Brain (organoid and tissue), 16 donors: ENCODE measurements at places on chromosomes 7 and 10.

DNA sequence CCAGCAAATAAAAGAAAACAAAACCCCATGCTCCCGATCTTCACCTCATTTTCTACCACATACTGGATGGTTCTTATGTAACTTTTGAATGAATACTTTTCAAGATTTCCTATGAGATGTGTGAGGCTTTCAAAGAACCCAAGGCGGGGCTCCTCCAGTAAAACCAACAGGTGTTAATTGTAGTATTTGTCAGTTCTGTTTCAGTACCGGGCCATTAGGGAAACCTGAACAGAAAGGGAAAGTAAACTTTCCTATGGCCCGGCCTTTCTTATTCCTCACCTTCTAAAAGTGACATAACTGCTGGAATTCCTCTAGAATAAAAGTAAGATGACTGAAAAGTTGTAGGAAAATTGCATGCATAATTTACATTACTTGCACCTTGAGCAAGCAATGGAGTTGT lies 672.9 kb downstream of the MAGI2 start:
- no peak for DNase-seq

DNA sequence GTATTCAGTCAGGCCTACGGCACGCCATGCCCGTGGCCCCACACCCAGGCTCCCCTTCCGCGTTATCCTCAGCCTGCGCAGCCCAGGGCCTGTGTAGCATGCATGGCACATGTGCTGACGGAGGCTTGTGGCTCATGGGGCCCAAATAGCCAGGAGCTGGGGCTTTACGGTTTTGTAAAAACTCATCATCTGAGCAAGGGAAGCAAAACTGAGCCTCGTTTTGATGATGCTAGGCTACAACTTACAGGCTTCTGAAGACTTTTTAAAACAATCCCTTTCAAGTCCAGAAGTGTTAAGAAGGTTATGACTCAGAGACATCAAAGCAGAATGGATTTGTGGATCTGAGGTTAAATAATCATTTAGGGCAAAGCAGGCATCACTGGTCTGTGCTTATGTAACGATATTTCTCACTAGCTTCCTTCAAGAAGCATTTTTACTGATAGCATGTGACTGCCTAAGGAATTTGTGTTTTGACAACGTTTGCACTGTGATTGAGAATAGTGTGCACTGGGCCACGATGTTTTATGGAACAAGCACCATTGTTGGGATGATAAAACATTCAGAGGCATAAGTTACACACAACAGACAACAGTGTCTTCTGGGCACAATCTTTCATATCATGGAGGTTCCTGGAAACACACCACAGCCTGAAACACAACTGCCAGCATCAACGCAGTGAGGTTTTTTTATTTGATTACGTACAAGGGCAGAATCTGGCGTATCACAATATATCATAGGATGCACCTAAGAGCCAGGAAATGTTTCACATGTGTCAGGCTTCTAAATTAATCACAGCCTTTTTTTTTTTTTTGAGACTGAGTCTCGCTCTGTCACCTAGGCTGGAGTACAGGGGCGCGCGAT lies 274.3 kb downstream of the CCDC3 start:
- no peak for DNase-seq

- DNase-seq, result no peak
Measured at GRCh38 chr10:6023661-6024333, 38.4 kb downstream of the IL2RA start.

GRCh38 chr7:130917669-130918128 lies 183.7 kb upstream of the KLF14 start:
- DNase-seq, result no peak

DNA sequence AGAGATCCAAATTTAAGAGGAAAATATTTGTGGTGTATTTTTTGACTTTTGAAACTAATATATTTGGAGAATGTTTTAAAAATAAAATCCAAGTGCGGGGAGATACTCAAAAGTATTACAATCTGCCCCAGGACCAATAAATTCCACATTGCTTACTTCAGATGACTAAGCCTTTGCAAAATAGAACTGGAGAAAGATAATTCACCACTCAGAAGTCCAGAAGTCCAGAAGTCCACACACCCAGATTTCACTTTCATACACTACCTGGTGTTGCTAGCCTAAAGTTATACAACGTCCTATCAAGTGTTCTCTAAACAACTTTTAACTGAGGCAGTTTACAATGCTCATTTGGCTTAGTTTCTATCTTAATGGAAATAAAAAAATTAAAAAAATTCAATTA lies 487.0 kb upstream of the SEMA3D start:
- DNase-seq, result no peak

DNA sequence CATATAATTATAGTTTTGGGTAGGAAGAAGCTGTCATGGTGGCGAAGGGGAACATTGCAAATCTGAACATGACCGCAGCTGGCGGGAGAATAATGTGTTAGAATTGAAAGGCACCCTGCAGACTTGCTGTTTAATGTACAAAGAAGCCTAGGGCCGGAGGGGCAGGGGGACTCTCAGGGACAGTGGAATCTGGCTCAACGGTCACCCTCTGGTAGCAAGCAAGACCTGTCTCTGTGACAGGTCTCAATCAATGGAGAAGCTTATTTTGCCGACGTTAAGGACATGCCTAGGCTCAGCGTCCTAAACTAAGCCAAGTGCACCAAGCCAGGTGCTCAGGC lies 177.3 kb downstream of the NSUN6 start:
- DNase-seq, result peak; percentile 59

DNA sequence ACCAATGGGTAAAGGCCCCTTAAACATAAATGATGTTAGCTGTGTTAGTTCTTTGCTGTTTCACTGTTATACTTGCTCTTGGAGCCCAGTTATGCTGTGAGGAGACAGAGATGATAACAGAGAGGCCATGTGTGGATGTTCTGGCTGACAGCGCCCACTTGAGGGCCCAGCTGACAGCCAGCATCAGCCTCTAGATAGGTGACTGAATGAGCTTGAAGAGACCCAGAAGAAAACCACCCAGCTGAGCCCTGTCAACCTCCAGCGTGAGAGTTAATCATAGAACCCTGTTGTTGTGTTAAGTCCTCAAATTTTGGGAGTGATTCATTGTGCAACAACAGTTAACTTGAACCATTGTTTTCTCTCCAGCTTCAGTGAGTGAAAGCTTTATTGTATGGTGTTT lies 91.7 kb downstream of the GLRX3 start:
- no peak for DNase-seq

DNA sequence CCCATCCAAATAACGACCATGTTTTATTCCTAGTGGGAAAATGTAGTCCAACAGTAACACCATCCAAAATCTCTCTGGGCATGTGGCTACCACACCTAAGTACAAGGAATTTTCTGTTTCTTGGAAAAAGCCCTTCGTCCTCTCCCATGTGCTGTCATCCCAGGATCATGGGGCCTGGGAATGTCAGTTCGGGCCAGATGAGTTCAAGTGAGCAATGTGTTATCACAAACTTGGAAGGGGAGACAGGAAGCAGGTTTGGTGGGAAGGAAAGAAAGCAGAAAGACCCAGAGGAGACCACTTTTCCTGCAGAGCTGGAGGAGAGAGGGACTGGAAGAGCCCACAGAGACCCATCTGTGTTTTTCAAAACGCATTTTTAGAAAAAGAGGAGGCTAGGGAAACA lies 110.8 kb downstream of the PLXNA4 start:
- no peak for DNase-seq

DNA sequence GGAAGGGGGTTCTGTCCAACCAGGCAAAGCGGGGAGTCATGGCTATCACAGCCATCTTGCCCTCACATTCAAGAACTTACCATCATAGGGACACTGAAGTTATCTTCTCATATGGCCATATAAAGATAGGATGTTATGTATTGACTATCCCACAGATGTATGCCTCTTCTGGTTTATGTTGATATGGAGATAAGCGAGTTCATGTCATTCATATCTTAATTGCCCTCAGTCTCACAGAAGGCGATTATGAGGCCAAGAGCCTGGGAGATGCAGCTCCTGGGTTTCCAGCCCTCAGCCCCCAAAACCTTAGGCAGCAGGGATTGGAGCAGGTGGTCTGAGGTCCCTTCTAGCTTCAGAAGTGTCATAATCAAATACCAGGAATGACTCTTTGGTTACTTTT lies 8.5 kb upstream of the ANKRD61 start:
- no peak for DNase-seq

DNA sequence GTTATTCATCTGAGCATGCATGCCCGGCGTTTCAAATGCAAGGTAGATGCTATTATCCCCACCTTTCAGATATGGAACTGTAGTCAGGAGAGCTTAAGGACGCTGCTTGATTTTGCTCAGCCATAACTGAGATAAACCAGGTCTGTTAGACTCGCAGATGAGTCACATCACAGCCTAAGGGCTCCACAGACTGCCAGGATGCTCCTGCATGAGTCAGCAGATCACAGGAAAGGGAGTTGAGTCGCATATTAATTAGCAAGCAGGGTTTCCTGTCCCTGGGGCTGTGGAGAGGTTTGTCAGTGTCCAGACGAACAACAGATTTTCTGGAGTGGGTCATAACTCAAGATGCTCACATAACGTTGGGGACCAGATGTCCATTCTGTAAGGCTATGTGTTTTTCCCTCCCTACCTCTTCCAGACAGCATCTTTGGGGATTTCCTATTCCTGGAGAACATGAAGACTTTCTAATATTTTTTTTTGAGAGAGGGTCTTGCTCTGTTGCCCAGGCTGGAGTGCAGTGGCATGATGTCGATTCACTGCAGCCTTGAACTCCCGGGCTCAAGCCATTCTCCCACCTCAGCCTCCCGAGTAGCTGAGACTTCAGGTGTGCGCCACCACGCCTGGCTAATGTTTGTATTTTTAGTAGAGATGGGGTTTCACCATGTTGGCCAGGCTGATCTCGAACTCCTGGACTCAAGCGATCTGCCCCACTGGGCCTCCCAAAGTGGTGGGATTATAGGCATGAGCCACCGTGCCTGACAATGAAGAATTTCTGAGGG lies 36.7 kb downstream of the PFKFB3 start:
- no peak for DNase-seq

- peak; percentile 74 for DNase-seq
Measured at GRCh38 chr10:59125666-59126065, 50.8 kb upstream of the PHYHIPL start.

- no peak for DNase-seq
Measured at GRCh38 chr10:69826094-69826493, 24.4 kb downstream of the COL13A1 start.

DNA sequence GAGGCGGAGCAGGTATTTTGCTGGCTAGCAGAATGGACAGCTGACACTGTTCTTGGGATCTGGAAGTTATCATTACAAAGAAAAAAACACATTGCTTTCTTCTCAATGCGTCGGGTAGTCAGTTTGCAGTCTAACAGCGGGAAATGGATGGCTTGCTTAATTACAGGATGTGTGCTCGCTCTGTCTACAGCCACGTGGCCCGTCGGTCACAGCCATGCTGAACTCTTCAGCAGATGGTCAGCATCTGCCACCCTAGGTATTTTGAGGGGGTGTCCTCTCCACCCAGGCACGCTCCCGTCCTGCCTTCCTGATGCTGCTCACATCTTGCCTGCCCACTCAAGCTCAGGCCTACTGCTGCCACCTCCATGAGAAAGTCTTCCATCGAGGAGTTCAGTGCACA lies 20.4 kb upstream of the INMT start:
- DNase-seq, result peak; percentile 10

DNA sequence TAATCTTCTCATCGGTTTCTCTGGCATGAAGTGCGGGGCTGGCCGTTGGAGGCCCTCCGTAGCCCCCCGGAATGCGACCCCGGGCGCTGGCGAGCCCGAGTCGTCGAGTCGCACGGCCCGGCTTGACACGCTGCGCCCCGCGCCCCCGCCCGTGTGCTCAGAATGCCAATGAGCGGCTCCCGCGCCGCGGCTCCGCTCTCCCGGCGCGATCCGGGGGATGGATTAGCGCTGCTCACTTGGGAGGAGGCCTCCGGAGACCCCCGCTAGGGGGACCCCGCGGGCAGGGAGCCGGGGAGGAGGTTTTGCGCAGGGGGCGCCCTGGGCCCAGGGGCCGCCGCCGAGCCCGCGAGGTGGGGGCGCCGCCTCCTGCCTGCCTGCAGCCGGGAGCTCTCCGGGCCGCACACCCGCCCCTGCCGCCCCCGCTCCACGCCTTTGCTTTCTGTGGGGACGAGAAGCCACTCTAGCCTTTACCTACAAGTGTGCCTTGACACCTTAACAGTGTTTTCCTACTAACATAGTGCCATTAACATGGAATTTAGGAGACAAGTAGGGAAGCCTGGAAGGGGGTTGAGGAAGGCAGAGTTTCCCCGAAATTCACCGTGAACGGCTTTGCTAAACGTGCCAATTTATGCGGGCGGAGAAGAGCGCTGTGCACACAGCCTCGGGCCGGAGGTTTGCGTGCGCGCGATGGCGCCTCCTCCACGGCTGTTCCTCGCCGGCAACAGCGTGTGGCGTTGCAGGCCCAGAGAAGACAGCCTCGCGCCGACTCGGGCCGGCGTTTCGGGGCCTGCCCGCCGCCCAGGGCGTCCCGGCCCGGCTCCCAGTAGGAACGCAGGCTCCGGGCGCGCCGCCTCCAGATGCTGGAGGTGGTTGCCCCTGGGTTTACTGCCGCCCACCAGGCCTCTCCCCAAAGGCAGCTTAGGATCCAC lies 7.1 kb downstream of the SHH start:
- DNase-seq, result peak; percentile 89

DNA sequence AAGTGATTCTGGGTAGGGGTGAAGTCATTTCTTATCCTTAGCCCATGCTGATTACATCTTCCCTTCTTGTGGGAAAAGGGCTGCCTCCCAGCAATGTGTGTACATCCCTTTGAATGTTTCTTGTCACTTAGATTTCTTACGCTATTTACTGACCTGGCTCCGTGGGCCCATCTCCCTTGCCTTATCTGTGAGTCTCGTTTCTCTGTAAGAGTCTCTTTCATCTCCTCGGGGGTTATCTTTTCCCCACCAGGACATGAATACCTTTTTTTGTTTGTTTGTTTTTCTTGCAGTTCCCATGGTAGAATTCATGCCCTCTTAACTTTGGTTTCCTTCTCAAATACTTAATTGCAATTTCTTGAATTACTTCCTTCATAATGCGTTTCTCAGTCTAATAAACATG lies 107.7 kb downstream of the BAMBI start:
- no peak for DNase-seq

- DNase-seq, result no peak
Measured at GRCh38 chr10:100327007-100327717, 2.9 kb downstream of the PKD2L1 start.

GRCh38 chr7:129947049-129947448 lies 5.7 kb downstream of the UBE2H start:
- DNase-seq, result no peak

- no peak for DNase-seq
Measured at GRCh38 chr10:121313119-121313875, 284.9 kb downstream of the FGFR2 start.

DNA sequence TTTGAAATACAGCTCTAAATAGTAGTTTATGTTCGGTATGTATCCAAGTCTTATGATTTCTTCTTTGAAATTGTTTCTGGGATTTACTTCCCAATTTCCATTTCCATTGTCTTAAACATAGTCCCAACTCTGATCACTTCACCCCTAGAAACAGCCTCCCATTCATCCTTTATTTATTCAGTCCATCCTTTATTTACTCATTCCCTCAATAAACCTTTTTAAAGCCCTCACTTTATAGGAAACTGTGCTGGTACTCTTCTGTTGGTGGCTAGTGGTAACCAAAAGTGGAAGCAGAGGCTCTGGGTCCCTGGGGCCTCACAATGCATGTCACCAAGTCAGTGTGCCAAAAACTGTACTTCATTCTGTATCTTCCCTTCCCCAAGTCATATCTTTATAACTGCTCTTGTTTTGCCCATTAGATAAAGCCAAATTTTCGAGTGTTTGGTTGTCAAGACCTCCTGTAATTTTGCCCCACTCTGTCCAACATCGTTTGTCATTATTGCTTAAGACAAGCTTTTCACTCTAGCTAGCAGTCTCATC lies 3.9 kb upstream of the EPC1 start:
- DNase-seq, result no peak
